ENCODE measurements at places on chromosomes 2 and 18. TPM values are rescaled to one million over a fixed set of nuclear protein-coding genes. Genes with fewer than 3 reads are reported as not detected.

GRCh38 chr2:3099145-3099859 lies 278.3 kb downstream of the EIPR1 start:
- DNase-seq = no peak

GRCh38 chr2:71720283-71720560 lies 266.9 kb downstream of the DYSF start:
- DNase-seq = no peak

Gene ACMSD
- not detected for total RNA-seq

Gene ASB3
- 17.3 TPM for total RNA-seq

DNA sequence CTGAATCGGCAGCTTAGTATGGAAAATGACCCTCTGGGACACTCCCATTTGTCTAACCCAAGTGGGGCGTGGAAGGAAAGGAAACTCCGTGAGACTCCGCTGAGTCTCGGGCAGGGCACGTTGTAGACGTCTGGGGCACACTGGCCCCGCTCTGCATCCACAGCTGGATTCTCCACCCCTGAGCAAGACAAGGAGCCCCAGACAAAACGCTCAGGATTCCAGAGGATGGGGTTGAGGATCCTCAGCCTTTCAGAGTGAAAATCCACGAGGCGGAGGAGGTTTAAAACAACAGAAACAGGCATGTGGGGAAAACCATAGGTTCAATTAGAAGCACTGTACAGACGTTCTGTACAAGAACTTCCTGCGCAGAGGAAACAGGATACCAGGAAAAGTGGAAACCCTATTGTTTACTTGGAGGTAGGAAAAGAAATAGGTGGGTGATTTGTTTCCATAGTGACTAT lies 124.9 kb upstream of the ZNF236 start:
- no peak for DNase-seq

- DNase-seq = no peak
These were observed 376.9 kb downstream of the RND3 start for GRCh38 chr2:150110548-150110947.

Gene CMPK2
- total RNA-seq = 6.2 TPM

Gene HOXD3
- total RNA-seq = not detected

DNA sequence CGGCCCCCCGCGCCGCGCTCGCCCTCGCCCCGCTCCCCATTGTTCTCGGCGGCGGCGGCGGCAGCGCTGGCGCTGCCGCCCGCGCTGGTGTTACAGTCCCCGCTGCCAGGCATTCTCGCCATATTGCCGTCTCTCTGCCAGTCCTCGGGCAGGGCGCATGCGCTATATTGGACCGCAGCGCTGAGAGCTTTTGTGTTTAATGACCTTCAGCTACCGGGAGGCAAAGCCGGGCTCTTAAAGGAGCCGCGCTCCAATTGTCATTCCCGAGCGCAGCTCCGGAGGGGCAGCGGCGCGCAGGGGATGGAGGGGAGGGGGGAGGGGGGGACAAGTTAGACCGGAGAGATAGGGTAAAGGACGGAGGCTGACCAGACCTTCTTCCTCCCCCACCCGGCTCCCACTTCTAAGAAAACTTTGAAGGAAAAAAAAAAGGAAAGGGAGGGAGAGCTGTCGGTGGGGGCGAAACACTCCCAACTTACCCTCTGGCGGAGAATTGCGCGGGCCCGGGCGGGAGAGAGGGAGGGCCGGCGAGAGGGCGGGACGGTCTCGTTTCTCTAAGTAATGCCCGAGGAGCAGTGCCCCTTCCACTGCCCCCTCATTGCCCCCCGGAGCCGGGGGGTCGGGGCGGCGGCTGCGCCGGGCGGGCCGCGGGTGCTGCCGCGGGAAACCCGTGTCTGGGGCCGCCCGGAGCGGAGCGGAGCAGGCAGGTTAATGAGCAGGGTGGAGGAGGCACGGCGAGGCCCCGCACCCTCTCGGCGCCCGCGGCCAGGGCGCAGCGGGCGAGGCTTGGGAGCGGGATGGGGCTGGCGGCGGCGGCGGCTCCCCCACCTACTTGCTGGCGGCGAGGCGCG lies at the start of gene KCTD1:
Gene KCTD1 (minus strand): TSS at position 139 of the 848 bp plus-strand sequence. CDS start 17 bp downstream, at position 122.
- DNase-seq = peak; percentile 87

Gene CELF4
- total RNA-seq = not detected

Gene ACTG2
- not detected for total RNA-seq

Gene ABCB11
- total RNA-seq = not detected

DNA sequence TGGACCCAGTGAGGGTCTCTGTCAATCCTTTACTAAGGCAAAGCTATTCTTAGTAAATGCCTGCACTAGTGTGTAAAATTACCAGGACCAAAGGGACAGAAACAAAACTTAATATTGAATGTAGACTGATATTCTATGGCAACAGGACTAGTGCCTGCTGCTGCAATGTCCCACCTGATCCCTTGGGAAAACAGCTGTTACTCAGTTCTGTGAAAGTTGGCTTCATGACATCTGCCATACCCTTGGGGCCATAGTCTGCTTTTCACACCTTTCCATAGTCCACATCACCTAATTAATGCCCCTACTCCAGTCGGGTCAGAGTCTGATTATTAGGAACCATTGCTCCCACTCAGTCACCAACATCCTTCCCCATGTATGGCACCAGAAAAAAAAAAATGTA lies 14.5 kb downstream of the DNAJC27 start:
- DNase-seq = no peak

DNA sequence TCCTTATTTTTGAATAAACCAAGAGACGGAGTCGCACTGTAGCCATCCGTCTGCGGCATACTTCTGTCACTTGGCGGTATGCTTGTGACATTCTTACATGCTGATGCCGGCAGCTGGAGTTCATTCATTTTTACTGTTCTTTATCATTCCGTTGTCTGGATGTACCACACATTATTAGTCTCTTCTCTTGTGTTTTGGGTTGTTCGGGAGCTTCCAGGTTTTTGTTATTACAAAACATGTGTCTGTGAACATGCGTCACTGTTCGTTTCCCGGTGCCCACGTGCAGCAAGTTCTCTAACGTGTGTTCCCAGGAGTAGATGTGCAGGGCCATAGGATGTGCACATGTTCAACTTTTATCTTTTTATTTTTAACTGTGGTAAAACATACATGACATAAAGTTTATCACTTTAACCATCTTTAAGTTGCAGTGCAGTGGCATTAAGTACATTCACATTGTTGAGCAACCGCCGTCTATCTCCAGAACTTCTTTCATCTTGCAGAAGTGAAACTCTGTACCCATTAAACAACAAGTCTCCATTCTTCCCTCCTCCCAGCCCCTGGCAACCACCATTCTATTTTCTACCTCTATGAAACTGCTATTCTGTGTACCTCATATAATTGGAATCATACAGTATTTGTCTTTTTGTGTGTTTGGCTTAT lies 40.1 kb downstream of the MTCL1 start:
- no peak for DNase-seq

Gene DAW1
- not detected for total RNA-seq

- no peak for DNase-seq
These were observed 281.0 kb downstream of the PRKCE start for GRCh38 chr2:45932278-45932975.

- DNase-seq = no peak
These were observed 22.4 kb downstream of the IL36A start for GRCh38 chr2:113027691-113028090.

Gene DES
- total RNA-seq = not detected

DNA sequence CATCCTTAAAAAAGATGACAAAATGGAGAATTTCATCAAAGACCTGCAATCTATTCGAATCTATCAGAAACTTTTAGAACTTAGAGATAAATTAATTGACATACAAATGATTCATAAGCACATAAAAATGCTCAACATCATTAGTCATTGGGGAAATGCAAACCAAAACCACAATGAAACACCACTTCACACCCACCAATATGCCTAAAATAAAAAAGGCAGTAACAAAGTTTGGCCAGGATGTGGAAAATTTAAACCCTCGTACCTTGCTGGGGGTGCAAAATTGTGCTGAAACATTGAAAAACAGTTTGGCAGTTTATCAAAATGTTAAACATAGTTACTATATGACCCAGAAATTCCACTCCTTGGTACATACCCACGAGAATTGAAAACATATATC lies 11.5 kb upstream of the EIF2AK3 start:
- peak; percentile 41 for DNase-seq

Gene PSME4
- total RNA-seq = 44.3 TPM

DNA sequence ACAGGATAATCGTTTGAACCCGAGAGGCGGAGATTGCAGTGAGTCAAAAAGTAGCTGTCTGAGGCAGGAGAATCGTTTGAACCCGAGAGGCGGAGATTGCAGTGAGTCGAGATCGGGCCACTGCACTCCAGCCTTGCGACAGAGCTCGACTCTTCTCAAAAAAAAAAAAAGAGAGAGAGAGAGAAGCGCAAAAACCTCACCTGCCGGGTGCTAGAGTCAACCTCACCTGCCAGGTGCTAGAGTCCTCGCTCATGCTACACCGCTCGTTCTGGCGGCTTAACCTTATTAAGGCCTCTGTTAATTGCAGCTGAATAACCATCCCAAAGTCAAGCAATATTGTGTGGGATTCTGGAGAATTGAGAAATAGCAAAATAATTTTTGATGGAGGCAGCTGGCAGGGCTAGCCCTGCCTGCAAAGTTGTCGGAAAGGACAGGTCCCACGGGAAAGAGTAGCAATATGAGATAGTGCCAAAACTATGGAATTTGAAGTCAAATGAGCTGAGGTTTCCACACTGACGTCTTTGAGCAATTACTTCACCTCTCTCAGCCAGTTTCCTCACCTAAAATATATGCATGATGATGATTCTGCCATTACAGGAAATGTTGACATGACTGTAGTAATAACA lies 644 bp upstream of the DYM start:
- no peak for DNase-seq

DNA sequence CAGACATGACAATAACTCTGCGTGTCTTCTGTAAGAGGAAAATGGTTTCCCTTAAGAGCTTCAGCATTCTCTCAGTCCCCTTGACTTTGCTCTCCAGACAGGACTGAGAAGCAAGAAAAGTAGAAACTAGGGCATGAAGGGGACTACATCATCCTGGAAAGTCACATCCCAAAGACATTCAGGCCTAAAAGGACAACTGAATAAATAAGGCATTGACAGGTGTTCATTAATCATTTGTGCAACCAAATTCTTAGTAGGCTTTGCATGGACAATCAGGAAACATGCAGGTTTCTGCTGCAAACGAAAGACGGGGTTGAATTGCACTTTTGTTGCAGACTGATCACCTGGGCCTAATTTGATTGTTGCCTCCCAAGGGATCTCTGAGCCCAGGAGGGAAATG lies 1.2 kb upstream of the SGPP2 start:
- DNase-seq = no peak

- DNase-seq = no peak
These were observed 434.1 kb upstream of the HS6ST1 start for GRCh38 chr2:128752691-128753263.

Data from activated CD4-positive, alpha-beta T cell treated with anti-CD3 and anti-CD28 coated beads for 36 hours (primary cell).